Sciatic nerve (tissue), 2 donors: ENCODE measurements at places on chromosomes 5 and 9.

GRCh38 chr5:180557217-180557809 lies 34.0 kb downstream of the SCGB3A1 start:
- DNase-seq: no peak

DNA sequence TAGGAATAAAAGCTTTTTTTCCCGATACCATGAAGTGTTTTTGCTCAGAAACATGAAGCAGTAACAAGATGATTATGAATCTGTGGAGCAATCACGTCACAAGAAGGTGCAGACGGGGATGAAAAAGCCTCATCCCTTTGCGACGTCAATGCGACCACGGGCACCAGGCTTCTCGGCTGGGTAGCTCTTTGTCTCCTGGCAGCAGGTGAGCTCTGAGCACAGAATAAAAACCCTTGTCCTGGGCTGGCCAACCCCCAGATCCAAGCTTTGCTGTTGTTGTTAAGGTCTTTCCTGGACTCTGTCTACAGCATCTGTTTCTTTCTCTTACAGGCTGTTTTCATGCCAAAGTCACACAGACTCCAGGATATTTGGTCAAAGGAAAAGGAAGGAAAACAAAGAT lies 113.8 kb downstream of the ANKRD18B start:
- DNase-seq: no peak

- DNase-seq: no peak
Measured at GRCh38 chr5:115471345-115472063, 73.1 kb downstream of the FEM1C start.

DNA sequence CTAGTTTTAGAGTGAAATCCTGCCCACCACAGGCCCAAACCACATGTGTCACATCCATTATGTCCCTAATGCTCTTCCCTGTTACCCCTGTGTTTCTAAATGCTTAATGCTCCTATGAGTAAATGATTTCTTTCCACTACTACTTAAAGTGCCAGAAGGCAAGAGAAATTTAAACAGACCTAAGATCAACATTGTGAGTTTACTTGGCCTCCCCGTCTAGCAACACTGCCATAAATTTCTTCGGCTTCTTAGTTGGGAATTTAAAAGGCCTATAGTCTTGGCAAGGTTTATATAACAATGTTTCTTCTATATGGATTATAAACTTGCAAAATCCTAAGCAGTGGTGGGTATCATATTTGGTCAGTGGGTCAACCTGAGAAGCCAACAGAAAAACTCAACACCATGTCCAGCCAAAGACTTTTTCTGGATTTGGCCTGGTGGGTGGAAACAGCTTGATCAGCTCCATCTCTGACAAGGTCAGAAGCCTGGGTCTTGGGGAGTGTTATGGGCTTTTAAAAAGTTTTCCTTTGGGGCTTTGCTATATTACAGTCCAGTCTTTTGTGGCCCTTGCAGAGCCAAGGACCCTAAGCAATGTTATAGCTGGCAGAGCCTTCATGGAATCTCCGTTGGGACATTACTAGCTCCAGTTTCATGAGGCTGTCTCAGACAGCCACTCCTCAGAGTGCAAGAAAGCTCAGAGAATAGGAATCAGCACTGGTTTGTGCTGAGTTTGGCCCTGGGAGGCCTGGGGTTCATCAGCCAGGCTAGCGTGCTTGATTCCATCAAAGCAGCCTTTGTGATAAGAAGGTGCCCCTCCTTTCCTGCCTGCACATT lies 119.8 kb downstream of the PRDM6 start:
- DNase-seq: no peak

GRCh38 chr5:142141463-142141862 lies 32.9 kb downstream of the NDFIP1 start:
- no peak for DNase-seq

GRCh38 chr5:1251678-1252580 lies 26.7 kb downstream of the SLC6A18 start:
- no peak for DNase-seq

GRCh38 chr5:78001197-78001596 lies 225.1 kb upstream of the TBCA start:
- no peak for DNase-seq

- DNase-seq: no peak
Measured at GRCh38 chr5:172979778-172980177, 3.8 kb upstream of the ATP6V0E1 start.

- DNase-seq: no peak
Measured at GRCh38 chr5:143491646-143492045, 88.2 kb upstream of the NR3C1 start.

- DNase-seq: no peak
Measured at GRCh38 chr5:150339841-150340240, 17.7 kb upstream of the TCOF1 start.

GRCh38 chr5:65198456-65199120 lies 283.1 kb downstream of the ADAMTS6 start:
- no peak for DNase-seq

GRCh38 chr5:106757672-106758071 lies 913.1 kb downstream of the EFNA5 start:
- DNase-seq: no peak

DNA sequence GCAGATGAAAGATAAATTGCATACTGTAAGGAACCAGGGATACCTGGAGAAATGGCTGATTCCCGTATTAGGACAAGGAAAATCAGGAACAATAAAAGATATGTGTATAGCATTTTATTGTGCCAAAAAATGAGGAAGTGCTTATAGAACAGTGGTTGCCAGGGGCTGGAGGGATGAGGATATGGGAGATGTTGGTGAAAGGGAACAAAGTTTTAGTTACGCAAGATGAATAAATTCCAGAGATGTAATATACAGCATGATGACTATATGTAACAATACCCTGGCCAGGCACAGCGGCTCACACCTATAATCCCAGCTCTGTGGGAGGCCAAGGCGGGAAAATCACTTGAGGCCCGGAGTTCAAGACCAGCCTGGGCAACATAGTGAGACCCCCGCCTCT lies 101.8 kb downstream of the CDK5RAP2 start:
- no peak for DNase-seq

DNA sequence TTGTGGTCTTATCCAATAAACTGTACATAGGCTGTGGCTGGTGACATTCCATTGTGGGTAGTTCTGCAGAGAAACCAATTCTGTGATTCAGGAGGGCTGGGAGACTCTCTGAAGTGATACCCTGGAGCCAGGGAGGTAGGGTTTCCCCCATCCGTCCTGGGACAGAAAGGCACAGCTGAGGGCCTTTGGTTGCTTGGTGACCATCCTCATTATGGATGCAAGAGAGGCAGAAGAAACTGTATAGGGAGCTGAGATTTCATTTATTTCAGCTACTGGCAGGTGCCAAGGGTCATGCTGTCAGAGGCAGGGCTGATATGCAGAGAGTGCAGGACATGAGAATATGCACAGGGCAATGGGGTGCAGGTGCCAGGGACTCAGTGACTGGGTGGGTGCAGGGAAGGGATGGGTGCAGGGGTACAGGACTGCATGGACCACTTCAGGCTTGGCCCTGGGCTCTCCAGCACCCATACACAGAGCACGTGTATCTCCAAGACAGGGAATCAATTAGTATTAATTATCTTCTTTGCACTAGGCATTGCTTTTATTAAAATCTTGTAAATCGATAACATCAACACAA lies 236.5 kb downstream of the ICE1 start:
- no peak for DNase-seq

GRCh38 chr9:104784098-104784497 lies 20.2 kb downstream of the NIPSNAP3B start:
- DNase-seq: no peak

- no peak for DNase-seq
Measured at GRCh38 chr9:36154331-36154952, 14.7 kb upstream of the CCIN start.

DNA sequence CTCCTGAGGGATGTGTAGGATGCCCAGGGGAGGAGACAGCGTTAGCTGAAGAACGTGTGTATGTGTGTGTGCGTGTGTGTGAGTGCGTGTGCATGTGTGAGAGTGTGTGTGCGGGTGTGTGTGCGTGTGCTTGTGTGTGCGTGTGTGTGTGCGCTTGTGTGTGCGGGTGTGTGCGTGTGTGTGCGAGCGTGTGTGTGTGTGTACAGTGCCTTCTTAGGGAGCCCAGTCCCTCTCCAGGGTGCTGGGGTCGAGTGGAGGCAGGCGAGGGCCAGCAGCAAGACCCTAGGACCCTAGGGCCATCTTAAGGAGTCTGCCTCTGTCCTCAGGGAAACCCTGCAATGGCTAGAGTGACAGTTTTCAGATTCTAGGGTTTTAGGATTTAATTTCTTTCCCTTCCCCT lies 26.0 kb upstream of the STXBP1 start:
- DNase-seq: no peak

- DNase-seq: no peak
Measured at GRCh38 chr5:161382685-161383084, 163.8 kb downstream of the GABRB2 start.

- DNase-seq: no peak
Measured at GRCh38 chr5:172707285-172708182, 63.5 kb downstream of the DUSP1 start.

DNA sequence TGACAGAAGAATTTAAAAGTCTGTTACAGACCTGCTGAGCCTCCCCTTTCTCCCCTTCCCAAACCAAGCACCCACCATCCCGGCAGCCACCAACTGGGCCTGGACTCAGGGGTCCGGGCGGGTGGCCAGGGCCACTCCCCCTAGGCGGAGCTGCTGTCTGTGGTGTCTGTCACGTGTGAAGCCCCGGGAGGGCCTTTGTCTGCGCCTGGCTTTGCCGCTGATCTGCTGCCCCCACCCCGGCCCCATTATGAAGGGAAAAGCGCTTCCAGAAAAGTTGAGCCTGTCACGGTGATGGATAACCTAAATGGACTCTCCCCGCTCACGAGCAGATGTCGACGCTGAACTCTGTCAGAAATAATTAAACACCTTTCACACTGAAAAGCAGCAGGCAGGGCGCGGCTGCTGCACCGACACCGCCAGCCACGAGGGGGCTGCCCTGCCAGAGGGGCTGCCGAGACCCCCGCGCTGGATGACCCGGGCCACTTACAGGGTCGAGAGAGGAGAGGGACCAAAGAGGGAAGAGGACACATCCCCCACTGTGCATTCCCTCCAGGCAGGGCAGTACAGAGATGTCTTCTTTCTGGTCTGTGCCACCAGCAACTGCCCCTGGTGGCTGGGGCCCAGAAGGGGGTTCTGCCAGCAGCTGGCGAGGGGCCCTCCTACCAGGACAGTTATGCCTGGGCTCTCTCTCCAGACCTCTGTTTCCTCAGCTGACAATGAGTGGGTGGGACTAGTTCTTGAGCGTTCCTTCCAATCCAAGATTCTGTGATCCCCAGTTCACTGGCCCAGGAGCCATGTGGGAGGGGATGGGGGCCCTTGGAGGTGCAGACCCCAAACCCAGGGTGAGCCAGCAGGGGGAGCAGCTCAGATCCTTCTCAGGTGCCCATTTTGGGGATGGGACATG lies 36.0 kb upstream of the BARHL1 start:
- no peak for DNase-seq

- DNase-seq: no peak
Measured at GRCh38 chr5:175107865-175108264, 336.1 kb downstream of the DRD1 start.

- no peak for DNase-seq
Measured at GRCh38 chr5:881551-881935, 11.1 kb downstream of the BRD9 start.

- DNase-seq: no peak
Measured at GRCh38 chr9:134375430-134376385, 49.5 kb downstream of the RXRA start.

- DNase-seq: no peak
Measured at GRCh38 chr9:72807765-72808445, 144.9 kb downstream of the ALDH1A1 start.

DNA sequence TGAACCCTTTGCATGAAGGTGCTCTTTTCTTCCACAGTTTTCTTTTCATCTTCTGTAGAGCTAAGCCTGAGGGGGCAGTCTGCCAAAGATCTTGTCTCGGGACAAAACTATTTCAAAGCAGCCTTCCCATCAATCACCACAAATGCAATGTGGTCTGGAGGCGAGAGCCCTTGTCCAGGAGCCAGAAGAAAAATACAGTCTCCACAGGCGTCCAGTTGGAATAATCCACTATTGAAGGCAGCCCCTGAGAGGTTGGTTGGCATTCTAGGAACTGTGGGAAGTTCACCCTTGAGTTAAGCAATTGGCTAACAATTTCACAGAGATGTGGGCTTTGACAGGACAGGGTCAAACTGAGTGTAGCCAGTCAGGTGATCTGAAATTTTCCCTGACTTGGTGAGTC lies 72.0 kb downstream of the SEMA6A start:
- no peak for DNase-seq

DNA sequence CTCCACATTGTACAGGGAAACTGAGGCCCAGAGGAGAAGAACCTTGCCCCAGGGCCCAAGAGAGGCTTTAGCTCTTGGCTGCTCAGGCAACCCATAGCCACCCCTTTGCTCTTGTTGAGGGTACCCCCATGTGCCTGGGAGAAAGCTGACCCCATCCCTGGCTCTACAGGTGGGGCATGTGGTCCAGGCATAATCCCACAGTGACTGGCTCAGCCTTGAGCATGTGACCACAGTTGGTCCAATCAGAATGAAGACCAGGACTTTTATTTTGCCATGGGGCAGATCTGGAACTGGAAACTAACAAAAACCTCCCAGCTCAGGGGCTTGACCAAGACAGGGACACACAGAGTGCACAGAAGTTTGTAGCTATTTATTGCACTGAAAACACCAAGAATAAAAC lies 29.3 kb downstream of the SLC6A7 start:
- no peak for DNase-seq

DNA sequence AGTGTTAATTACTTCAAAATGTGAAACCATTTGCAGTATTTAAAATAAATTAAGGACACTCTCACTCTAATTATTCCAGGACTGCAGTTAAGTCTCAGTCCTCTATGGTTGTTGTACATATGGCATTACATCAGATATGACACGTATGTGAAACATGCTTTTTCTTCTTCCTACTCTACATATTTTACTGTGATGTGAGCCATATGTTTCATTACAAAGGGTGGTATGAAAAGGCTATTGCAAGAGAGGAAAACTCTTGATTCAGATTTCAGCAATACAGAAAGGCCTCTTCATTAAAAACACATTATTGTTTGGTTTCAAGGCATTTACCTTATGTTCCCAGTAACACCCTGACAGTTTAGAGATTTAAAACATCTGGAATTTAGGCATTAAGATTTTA lies 964.5 kb upstream of the DMAC1 start:
- DNase-seq: no peak

GRCh38 chr5:166251786-166252185 lies 2039.7 kb upstream of the WWC1 start:
- no peak for DNase-seq

- DNase-seq: peak; percentile 72
Measured at GRCh38 chr9:91421128-91421765, 2.4 kb downstream of the NFIL3 start.

DNA sequence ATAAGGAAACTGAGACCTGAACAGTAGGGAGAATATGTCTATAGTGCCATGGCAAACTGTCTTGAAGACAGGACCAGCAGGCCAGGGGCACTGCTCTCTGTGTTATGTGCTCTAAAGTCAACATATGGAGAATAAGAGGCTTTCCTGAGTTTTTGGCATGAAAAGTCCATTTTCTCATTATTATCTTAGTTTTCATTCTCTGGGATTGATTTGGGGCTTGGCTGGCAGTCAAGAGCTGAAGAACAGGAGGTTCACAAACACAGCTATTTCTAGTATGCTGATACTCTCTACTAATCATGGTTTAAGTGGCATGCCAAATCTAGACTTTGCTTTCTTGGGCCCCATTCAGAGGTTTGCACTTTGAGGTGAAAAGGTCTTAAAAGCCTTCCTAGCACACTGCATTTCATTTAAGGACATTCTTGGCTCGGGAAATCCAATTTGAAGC lies 404.4 kb downstream of the ZNF608 start:
- no peak for DNase-seq
